ENCODE measurements at places on chromosomes 7 and 10. TPM values are rescaled to one million over a fixed set of nuclear protein-coding genes. Genes with fewer than 3 reads are reported as not detected.

- DNase-seq, result no peak
Observed at GRCh38 chr10:50417486-50417885, 166.2 kb upstream of the ASAH2 start.

- DNase-seq, result no peak
Observed at GRCh38 chr7:25913598-25914224, 238.3 kb upstream of the NFE2L3 start.

DNA sequence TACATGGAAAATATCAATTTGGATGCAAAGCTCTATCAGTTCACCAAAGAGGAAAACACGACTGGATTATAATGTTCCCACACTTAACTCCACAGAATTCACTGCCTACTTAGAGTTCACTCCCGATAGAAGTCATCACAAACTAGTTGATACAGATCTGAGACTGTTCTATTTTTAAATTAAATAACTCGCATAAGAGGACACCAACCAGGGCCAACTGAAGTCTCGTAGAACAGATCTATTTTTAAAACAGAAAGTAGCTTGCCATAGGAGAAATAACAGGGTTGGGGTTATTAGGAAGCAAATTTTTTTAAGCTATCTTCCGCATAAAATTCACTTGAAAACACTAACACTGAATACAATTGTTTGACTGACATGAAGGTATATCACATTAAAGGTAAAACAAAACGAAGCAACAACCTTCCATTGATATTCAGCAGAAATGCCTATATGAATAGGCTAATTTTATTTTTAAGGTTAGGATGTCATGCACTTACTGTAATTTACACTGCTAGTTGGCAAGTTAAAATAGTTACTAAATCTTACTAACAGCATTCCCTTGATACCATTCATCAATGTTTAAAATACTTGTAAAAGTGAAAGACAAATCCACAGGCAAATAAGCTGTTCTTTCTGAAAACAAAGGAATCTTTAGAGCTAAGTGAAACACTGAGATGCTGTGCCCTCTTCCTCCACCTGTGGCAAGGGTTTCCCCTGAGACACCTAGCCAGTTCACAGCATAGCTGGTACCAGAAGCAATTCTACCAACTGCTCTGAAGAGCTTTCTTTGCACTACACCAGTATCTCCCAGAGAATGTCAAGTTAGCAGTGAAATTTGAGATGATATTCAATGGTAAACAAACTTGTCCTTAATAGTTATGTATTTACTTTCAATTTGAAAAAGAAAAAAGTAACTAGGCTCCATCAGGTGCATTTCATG, 186.7 kb upstream of the ANK3 start:
- DNase-seq, result no peak

NME8 gene
- not detected for total RNA-seq

POM121C gene
- 50.2 TPM for total RNA-seq

GRCh38 chr7:28222636-28223035, 42.0 kb upstream of the JAZF1 start:
- DNase-seq, result no peak

DNA sequence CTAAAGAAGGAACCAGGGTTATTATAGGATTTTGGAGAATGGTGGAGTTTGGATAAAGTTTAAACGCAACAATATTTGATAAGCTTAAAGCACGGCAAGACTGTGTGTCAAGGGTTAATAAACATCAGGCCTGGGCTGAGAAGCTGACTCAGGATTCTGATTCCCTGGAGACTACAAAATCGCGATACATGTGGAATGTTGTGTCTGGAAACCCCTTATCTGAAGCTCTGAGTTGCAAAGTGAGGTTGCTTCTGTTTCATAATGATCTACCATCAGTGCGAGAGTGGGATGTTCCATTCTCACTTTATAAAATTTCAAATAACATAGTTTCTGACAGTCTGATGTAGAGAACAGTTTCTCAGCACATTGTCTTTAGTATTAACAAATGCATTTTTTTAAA, 7.8 kb downstream of the C1GALT1 start:
- no peak for DNase-seq

GIMAP5 gene
- total RNA-seq, result 6.7 TPM

CAPZA2 gene
- total RNA-seq, result 180 TPM

GARIN1A gene
- total RNA-seq, result 18.3 TPM

PFKP gene
- total RNA-seq, result 300 TPM

ZNF282 gene
- 19.2 TPM for total RNA-seq

GRCh38 chr7:146948703-146949102, 832.1 kb downstream of the CNTNAP2 start:
- DNase-seq, result no peak

GRCh38 chr10:101356132-101356531, 2.2 kb downstream of the BTRC start:
- DNase-seq, result no peak

DNA sequence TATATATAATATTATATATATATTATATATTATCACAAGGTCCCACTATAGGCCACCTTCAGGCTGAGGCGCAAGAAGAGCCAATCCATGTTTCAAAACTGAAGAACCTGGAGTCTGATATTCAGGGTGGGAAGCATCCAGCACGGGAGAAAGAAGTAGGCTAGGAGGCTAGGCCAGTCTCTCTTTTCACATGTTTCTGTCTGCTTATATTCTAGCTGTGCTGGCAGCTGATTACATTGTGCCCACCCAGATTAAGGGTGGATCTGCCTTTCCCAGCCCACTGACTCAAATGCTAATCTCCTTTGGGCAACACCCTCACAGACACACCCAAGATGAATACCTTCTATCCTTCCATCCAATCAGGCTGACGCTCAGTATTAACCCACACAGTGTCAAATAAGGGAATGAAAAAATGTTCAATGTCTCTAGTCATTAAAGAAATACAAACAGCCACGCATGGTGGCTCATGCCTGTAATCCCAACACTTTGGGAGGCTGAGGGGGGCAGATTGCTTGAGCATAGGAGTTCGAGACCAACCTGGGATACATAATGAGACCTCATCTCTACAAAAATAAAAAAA, 135.4 kb upstream of the PCBD1 start:
- DNase-seq, result no peak

PNLIPRP1 gene
- total RNA-seq, result not detected

TAS2R5 gene
- 6.2 TPM for total RNA-seq

ALOX5 gene
- total RNA-seq, result 25.6 TPM

Data from dorsolateral prefrontal cortex (tissue), 122 donors.